ENCODE measurements at places on chromosomes 16 and 17.

DNA sequence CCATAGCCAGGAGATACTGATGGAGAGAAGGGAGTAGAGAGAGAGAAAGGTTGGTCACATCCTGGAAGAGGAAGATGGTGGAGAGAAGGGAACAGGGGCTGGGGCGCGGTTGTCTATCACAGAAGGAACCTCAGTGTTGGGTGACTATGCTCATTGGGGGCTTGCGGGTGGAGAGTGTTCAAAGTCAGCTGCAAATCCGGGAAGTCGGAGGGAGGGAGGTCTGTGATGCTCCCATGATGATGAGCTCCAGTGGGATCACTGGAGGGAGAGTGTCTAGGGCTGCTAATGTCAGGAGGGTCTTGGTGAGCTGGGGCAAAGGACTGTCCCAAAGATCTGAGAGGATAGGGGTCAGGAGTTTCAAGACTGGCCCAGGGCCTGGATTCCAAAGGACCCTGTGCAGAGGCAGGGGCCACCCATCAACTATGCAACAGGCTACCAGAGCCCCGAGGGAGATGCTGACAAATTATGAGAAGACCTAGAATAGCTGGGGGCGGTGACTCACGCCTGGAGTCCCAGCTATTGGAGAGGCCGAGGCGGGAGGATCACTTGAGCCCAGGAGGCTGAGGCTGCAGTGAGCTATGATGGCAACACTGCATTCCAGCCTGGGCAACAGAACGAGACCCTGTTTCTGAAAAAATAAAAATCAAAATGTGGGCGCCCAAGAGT is 2.6 kb downstream of the SPDYE4 start:
- no peak for DNase-seq

DNA sequence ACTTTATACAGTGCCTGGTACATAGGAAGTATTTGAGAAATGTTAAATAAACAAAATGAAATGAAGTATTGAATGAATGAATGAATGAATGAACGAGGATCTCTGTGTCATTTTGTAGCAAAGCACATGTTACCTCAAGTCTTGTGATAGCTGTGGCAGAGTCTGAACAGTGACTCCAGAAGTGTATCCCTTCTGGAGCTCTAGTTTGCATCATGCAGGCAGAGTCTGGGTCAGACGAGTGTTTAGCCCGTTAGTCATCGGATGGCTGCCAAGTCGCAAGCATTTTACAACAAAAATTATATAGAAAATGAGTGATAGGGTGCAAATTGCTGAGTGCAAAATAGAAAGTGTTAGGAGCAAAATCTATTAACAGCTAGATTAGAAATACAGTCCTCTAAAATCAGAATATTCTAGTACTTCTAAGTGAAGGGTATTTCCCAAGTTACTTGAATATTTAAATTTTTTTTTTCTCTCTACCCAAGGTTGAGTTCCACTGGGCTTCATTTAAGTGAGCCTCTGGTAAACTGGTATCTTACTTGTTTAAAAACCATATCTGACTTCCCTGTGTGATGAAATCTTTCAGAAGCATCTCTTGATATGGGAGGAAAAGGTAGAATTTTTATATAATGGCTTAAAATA is 113.3 kb downstream of the FTO start:
- DNase-seq = no peak

DNA sequence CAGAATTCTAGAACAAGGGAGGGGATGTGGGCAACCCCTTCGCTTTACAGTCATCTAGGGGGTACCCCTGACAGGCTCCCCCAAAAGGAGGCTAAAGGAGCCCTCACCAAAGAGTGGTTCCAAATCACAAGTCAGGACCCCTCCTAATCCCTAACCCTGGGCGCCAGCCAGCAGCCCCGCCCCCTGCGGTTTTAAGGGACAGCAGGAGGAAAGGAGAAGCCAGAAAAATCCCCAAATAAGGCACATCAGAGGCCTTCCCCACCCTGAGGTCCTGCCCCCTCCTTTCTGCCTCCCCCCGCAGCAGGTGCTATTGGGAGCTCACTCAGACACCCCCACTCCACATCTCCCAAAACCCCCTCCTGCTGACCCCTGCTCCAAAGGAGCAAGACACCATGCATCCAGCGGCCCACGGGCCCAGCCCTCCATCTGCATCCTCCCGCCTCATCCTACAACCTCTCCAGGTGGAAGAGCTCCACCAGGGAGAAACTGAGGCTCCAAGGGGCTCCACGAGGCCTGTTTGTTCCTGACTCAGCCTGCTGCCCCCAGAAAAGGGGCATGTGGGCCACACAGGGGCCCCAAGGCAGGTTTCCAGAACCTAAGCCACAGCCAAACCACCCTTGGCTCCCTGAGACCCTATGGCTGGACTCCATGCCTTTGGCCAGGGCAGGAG is 93.5 kb downstream of the GOSR1 start:
- no peak for DNase-seq

GRCh38 chr17:19334331-19334730 is 28.2 kb downstream of the B9D1 start:
- no peak for DNase-seq

- no peak for DNase-seq
Observed at GRCh38 chr17:47902039-47902744, 6.2 kb downstream of the SP2 start.

GRCh38 chr17:78023042-78023441 is 64.5 kb downstream of the TNRC6C start:
- DNase-seq = no peak

GRCh38 chr16:90016339-90016950 is 2.8 kb downstream of the DBNDD1 start:
- DNase-seq = no peak

DNA sequence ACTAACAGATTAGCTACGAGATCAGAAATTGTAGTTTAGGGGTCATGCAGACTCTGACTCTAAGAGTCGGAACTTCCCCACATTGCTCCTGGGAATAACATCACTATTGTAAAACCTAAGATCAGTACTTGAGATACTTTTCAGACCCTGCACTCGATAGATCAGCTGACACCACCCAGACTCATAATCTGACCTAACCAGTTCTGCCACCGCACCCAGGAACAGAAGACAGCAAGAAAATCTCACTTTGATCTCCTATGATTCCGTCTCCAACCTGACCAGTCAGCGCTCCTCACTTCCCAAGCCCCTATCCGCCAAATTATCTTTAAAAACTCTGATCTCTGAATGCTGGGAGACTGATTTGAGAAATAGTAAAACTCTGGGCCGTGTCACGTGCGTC is 27.2 kb upstream of the ASGR2 start:
- DNase-seq = no peak

DNA sequence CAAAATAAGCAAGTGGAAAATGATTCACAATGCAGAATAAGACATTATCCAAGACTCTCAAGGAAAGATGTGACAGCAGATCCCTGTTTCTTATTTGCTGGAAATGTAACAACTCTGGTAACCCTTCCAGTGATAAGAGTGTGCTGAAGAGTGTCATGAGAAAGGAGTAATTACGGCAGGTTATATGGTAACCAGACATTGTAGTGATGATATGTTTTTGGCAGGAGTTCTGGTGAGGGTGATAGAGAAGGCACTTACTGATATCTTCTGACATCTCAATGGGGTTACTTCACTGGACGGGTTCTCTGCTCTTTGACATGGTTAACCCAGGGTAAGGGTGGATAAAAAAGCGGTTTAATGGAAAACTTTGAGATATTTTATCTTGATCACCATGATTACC is 1270.9 kb downstream of the CDH11 start:
- DNase-seq = no peak

- no peak for DNase-seq
Observed at GRCh38 chr17:42743595-42744282, 1.1 kb downstream of the EZH1 start.

- peak; percentile 34 for DNase-seq
Observed at GRCh38 chr17:16491703-16492612, at the start of gene LRRC75A. Gene LRRC75A, minus strand, starts transcription at chr17:16492193. Its CDS starts 203 bp downstream, at chr17:16491990.

- DNase-seq = no peak
Observed at GRCh38 chr16:35440875-35441274, 1981.5 kb downstream of the TP53TG3F start.

- no peak for DNase-seq
Observed at GRCh38 chr17:49299996-49300395, 62.1 kb downstream of the ZNF652 start.

GRCh38 chr17:8598913-8599312 is 31.6 kb downstream of the MYH10 start:
- no peak for DNase-seq

DNA sequence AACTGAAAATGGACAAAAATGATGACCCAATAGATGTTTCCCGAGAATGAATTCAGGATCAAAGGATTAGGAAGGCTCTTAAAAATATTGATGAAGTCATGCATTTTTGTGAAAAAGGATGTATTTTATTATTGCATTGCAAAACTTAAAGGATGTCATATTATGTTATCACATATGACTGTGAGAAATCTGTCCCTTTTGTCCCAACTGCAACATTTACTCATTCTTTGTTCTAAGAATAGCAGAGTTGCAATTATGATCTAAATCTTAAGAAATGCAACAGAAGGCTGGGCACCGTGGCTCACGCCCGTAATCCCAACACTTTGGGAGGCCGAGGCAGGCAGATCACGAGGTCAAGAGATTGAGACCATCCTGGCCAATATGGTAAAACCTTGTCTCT is 13.1 kb upstream of the MYH13 start:
- no peak for DNase-seq

GRCh38 chr17:1561420-1562175 is 994 bp downstream of the PITPNA start:
- DNase-seq = peak; percentile 23

GRCh38 chr17:76467809-76468633 is 618 bp downstream of the AANAT start:
- no peak for DNase-seq

DNA sequence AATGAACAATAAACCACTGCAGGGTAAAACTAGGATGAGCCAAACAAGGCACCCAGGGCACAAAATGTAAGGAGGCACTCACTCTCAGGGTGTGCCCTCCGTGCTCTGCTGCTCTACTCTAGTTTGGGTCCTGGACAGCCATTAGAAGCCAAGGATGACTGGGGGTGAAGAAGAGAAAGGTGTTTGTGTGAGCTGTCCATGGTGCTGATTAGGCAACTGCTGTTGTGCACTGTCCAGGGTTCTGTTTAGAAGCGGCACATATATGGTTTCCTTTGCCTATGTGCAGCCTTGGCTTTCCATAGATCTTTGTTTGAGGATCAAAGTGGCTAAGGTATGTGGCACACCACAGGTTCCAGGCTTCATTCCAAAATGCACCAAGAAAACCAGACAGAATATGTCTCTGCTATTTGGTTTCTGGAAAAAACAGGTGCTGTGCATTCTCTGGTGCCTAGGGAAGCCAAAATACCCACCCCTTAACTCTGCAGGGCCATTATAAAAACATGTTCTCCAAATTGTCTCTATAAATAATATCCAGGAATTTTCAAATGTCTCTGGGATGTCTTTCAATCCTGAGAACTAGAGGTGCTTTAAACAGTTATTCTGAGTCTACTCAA is 123.5 kb downstream of the CBLN1 start:
- DNase-seq = no peak

DNA sequence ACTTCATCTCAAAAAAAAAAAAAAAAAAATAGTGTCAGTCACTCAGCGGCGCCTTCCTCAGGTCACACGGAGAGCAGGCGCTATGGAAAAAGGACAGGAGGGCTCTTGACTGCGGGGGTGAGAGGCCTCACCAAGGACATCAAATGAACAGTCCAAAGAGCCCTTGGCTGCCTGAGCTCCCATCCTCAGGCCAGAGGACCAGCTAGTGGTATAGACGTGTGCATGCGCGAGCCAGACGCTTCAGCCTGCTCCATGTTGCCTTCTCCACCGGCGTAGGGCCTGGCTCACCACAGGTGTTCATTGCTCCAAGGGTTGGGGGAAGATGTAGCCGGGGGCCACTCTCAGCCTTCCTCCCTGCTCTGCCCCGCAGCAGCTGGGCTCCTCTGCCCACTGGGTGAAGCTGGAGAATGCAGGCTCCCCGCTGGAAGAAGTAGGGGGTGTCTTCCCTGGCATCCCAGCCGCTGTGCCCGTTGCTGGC is 65.8 kb upstream of the PLCG2 start:
- DNase-seq = no peak

DNA sequence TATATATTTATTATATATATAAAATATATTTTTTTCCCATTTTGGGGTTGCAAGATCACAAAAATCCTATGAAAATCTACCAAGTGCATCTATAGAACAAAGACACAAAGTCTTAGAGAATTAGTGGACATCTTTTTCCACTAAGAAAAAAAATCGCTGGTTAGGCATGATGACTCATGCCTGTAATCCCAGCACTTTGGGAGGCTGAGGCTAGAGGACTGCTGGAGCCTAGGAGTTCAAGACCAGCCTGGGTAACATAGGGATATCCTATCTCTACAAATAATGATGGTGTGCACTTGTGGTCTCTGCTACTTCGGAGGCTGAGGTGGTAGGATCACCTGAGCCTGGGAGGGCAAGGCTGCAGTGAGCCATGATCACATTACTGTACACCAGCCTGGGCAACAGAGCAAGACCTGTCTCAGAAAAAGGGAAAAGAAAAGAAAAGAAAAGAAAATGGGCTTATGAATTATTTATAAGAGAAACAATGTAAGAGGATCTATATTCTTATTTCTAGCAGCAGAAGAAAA is 185.1 kb upstream of the PSMD7 start:
- no peak for DNase-seq

- DNase-seq = peak; percentile 43
Observed at GRCh38 chr17:32519228-32520103, 32.7 kb downstream of the CDK5R1 start.

DNA sequence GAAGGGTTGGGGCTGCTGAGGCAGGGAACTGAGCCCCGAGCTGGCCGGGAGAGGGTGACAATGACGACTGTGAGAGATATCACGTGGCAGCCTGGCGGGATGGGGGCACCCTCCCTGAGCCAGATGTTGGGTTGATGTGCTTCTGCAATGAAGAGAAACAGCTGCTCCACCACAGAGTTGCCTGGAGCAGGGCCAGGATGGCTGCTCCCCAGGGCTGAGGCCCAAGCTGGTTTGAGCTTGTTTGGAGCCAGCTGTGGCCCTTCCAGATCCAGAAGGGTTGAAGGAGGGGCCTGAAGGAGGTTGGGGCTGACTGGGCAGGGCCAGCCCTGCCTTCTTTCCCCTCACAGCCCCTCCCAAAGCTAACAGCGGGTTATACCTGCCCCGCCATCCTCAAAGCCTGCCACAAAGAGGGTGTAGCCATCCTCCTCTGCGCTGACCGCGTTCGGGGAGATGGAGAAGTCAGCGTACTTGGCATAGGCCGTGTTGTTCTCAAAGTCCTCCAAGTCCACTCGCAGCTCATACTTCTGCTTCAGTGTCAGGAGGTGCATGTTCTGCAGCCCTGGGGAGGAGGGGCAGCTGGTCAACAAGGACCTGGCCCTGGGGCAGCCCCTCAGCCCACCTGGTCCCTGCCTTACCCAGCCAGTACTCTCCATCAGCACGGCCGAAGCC is 2.1 kb downstream of the MFAP4 start:
- no peak for DNase-seq

GRCh38 chr17:65589321-65589720 is 27.9 kb upstream of the AXIN2 start:
- DNase-seq = no peak

DNA sequence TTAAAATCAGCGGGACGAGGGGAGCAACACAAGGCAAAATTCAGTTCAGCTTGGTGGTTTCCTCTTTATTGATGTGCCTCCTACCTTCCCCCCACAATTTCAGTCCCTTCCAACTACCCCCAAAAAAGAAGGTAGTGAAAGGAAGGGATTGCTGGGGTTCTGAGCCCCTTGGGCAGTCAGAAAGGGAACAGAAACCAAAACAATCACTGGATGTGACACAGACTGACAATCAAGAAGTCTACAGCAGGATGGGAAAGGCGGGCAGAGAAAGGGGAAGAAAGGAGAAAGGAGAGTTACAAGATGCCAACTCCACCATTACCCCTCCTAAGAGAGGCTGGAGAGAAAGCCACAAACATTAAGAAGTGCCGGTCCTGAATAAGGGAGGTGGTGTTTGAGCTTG is 1.1 kb upstream of the PHF23 start:
- no peak for DNase-seq

Data from stimulated activated CD8-positive, alpha-beta memory T cell treated with anti-CD3 and anti-CD28 coated beads, Interleukin-2, amount 100 ng/mL, for 48 hours (primary cell).